ENCODE measurements at places on chromosomes 2 and 18.

DNA sequence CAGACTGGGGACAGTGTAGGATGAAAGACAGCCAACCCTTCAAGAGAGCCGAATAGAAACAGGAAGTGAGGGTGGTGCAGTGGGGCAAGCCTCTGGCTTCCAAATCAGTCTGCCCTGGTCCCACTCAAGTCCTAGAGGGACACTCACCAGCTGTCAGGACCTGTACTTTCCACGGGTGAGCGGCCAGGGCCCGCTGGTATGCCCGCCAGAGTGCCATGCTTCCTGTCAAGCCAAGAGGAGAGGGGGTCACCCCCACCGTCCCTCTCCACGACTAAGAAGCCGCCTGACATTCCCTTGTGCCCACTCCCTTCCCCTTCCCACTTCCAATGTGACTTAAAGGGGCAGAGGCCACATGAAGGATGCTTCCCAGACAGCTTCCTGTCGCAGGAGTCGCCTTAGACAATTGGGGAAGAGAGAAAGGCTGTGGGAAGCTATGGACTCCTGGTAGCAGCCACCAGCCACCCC lies 564 bp downstream of the MPV17 start:
- no peak for DNase-seq

GRCh38 chr2:204049635-204050034 lies 113.1 kb downstream of the ICOS start:
- DNase-seq: no peak

GRCh38 chr18:13456736-13457271 lies 238.2 kb downstream of the LDLRAD4 start:
- DNase-seq: no peak

- DNase-seq: no peak
Measured at GRCh38 chr2:99841749-99842148, 300.6 kb downstream of the AFF3 start.

DNA sequence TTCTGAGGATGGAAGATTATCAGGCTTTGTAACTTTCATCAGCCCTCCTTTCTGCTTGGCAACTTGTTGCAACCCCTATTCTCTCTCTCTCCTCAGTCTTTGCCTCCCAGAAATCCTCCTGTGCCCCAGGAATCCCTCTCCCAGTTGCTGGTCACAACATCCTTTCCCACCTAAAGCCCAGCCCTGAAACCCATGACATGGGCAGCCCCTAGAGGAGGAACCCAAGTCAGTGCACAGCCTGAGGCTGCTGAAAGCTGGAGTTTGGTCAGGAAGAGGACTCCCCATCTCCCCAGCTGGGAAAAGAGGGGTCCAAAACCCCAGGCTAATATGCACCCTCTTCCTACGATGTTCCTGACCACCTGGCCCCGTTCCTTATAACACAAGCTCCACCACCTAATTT lies 29.5 kb downstream of the PKDCC start:
- no peak for DNase-seq

DNA sequence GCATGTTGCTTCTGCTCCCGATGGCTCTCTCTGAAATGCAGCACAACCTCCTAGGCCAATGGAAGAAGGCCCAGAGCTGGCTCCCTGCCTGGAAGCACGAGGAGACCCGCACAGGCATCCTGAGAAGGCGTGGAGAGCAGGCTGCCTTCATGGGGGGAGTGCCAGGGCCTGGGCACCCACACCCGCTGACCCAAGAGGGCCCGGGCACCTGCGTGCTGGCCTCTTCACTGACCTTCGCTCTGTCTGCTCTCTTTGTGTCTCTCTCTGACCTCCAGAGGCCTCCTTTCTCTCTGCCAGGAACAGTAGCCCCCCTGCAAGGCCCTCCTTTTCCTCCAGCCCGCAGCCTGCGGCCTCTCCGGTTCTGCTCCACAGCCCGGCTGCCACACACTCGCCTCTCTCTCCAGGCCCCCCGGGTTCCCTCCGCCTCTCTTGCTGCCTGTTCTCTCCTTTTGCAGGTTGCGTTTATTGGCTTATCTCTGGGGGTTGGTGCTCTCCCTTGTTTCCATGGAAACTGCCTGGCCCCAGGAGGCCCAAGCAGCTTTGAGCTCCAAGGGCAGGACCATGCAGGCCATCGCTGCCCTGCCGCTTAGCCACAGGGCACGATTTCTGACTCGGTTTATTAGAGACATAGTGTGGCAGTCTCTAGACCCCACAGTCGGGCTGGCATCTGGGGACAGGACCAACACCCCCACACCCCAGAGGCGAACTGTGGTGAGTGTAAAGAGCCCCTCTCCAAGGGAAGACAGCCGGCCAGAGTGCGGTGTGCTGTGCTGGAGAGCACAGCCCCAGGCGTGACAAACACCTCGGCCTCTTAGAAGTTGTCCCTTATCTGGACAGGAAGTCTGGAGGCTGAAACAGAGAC lies 1.7 kb downstream of the MZT2B start:
- DNase-seq: no peak

DNA sequence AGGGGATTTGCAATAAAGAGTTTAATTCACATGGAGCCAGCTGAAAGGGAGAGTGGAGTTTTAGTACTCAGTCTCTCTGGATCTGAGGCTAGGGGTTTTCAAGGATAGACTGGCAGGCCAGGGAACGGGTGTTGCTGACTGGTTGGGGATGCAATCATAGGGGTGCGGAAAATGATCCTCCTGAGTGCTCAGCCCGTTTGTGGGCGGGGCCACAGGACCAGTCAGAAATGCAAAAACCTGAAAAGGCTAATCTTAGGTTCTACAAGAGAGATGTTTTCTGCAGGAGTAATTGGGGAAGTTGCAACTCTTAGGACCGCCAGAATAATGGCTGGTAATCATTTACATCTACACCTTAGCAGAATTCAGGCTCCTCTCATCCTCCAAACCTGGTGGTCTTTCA lies 2.5 kb downstream of the NFU1 start:
- no peak for DNase-seq

DNA sequence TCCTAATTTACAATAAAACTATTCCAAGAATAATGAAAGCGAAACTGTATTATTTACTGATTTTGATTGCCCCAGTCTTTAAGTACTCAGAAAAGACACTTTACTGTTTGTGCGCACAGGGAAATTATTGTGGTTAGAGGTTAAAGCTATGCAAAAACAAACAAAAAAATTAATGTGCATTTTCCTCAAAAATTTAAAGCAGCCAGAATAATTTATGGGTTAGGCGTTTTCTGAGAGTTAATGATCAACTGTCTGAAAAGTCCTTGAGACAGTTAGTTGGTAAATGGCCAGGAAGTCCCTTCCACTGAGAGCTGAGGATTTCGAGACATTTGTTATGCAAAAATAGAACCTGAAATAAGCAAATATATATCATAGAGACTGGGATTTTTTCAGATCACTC lies 143.3 kb downstream of the IRS1 start:
- no peak for DNase-seq

- no peak for DNase-seq
Measured at GRCh38 chr18:45817543-45817942, 7.9 kb upstream of the SIGLEC15 start.

DNA sequence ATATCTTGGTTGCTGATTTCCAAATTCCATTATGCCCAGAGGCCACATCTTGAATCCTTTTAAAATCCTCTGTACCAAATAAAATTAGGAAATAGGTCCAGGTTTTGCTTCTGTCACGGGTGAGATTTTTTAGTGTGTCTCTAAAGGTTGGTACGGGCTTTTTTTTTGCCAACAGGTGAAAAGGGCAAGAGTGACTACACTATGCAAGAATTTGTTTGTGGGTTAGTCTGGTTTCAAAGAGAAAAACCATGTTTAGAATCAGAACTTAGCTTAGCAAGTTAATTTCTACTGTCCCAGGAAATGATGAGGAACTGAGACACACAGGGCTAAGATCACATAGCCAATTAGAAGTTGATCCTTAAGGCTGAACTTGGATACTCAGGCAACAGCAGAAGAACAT lies 41.7 kb downstream of the POLR1A start:
- no peak for DNase-seq

DNA sequence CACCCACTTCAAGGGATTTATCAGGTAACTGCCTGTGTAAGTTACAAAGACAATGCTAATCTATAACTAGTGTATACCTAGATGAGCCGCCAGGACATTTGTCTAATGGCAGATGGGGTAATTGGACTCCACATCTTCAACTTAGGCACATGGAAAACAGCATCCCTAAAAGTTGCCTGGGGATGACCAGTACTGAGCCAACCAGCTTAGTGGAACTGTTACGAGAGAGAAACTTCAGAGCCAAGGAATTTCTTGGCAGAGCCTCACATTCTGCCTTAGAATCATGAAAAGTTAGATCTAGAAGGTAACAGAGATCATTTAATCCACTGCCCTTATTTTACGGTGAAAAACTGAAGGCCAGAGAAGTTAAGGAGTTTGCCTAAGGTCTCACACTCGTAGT lies 15.5 kb upstream of the CLASP1 start:
- DNase-seq: no peak

DNA sequence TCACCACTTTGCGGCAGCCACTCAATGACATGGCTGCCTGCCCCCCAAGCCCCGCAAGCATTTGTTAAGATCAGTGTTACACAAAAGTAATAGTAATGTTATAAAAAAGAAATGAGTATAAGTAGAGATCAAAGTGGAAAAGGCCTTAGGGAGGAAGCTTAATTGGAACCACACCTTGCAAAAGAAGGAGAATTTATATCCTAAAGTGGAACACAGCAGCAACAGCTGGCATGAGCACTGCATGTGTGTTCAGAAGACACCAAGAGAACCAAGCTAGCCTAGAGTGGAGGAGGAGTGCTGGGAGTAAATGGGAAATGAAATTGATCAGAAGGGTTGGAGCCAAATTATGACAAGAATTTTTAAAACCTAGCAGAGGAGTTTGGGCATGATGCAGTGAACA lies 73.1 kb upstream of the STK17B start:
- DNase-seq: no peak

GRCh38 chr2:160541745-160542144 lies 48.1 kb upstream of the RBMS1 start:
- DNase-seq: no peak

DNA sequence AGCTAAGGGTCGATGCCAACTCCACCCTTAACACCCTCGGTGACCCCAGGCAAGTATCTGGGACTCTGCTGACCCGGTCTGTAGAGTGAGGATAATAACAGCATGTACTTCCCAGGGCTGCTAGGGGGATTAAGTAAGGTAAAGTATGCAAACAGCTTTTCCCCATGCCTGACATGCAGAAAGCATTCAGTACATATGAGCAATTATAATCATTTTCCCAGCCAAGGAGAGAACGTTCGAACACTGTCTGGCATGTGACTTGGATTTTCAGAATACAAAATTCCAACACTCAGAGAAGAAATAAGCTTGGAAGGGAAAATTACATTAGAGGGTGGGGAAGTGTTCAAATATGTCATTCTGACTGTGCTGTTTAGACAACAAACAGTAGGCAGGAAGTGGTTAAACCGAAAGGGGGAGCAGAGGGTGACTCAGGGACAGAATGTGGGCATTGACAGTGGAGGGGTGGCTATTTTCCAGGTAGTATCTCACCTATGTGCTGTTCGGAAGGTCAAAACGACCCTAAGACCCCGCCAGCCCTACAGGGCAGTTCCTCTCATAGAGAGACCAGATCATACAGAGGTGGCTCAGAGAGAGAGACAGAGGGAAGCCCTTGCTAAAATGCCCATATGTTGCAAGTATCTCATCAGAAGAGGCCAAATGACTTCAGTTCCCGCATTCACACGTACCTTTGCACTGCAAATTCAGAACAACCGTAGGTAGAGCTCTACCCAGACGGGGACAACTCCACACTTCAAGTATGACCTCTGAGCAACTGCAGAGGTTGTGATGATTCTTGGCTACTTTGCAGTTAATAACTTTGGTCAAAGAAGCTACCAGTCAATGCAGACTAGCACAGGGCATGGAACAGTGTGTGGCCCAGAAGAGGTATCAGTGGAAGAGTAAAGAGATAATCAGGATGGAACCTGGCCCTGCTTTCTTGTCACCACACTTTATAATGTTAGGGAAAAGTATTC lies 14.8 kb downstream of the ASPRV1 start:
- peak; percentile 53 for DNase-seq

GRCh38 chr2:8925411-8925810 lies 78.1 kb downstream of the MBOAT2 start:
- DNase-seq: no peak

DNA sequence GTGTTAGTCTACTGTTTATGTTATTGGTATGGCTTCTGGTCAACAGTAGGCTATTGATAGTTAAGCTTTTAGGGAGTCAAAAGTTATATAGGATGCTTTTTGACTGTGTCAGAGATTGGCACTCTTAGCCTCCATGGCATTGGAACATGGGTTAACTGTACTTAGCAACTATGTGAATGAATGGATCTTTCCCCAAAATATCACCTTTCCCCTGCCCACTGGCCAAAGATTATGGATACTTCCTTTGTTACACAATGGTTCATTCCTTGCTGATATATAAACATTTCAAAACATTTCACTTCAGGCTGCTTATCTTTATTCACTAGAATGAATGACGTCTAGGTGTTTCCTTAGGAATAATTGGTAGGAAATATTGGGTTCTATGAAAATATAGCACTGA lies 62.1 kb upstream of the DOCK10 start:
- no peak for DNase-seq

DNA sequence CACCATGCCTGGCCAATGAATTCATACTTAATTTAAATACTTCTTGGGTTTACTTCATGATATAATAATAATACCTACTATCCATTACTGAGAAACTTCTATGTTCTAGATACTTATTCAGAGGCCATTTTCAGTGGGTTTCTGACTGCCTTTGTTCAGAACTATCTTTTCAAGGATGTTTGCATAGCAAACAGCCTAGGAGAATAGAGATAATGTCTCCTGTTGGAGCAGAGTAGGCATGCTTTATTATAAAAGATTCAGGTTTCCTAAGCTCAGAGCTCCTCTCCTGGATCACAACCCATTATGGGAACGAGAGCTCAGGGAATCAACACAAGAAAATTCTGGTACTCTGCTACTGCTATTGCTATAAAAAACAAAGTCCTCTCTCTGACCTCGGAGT lies 11.1 kb downstream of the FASTKD1 start:
- no peak for DNase-seq

GRCh38 chr2:23545811-23546210 lies 160.8 kb downstream of the KLHL29 start:
- no peak for DNase-seq

- DNase-seq: no peak
Measured at GRCh38 chr2:60366135-60366712, 187.2 kb downstream of the BCL11A start.

DNA sequence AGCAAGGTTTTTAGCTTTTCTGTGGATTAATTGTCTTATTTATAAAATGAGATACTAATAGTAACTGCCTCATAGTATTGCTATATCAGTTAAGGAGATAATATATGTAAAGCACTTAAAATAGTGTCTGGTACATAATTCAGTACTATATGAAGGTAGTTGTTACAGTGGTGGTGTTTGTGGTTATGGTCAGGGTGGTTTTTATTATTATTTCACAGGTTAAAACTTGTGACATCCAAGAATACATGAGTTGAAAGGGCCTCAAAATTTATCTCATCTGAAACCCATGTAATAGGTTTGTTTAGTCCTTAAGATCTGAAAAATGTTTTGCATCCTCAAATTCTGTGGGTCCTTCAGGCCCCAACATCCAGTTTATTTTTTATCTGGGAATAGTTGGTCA lies 369.5 kb upstream of the LRATD1 start:
- no peak for DNase-seq

GRCh38 chr18:50166901-50167300 lies 28.0 kb downstream of the MYO5B start:
- DNase-seq: no peak
